Pericardium fibroblast (primary cell): ENCODE measurements at places on chromosomes 5 and 9. TPM values are rescaled to one million over a fixed set of nuclear protein-coding genes. Genes with fewer than 3 reads are reported as not detected.

Gene RLN1
- 3.7 TPM in 1 of 2 replicates, not detected in the other for total RNA-seq

Gene LRRC19
- not detected in 2 replicates for total RNA-seq

Gene TTC39B
- 6.1 and 11.2 TPM in 2 replicates for total RNA-seq

Gene TMEM245
- 24.6 and 38.5 TPM in 2 replicates for total RNA-seq

Gene FCN2
- not detected in 2 replicates for total RNA-seq

Gene ESM1
- 1.3 TPM in 1 of 2 replicates, not detected in the other for total RNA-seq

Gene SPARC
- total RNA-seq, result 4,412 and 6,097 TPM in 2 replicates
